ENCODE measurements at places on chromosomes 11 and 22.

GRCh38 chr22:40238425-40239344 is 61.0 kb downstream of the TNRC6B start:
- DNase-seq, result peak; percentile 59

GRCh38 chr11:59728913-59729312 is 15.3 kb upstream of the OR10V1 start:
- peak; percentile 18 for DNase-seq

DNA sequence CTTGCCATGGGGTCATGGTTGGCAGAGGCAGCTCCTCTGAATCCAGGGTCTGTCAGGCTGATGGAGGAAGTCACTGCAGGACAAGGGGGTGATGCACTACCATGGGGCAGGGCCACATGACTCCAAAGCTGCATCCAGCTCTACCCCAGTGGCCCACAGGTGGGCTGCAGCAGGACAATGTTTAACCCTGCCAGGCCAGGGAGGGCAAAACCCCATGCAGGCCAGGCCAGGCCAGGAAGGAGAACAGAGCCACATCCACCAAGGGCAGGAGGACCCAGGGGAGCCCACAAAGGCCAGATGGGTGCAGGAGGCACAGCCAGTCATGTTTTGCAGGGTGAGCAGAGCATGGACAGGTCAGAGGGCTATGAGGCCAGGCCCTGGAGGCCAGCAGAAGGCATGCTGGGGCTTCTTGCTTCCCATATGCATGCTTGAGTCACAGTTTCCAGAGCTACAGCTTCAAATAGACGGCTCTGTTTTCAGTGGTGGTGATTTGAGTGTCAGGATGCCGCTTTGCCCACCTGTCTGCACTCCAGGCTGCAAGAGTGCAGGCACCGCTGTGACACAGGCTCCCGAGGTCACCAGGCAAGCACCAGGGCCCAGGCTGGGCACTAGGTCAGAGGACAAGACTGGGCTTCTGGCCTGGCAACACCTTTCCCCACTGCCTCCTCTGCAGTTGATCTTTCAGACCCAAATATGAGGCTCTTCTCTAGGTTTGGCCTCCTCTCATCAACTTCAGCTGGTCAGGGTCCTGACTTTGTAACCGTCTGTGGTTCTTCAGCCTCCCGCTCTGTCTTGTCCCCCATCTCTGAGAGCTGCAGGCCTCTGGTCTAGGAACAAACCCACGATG is 22.9 kb downstream of the RSPH14 start:
- DNase-seq, result no peak

- no peak for DNase-seq
Measured at GRCh38 chr11:35675901-35676610, 13.5 kb downstream of the TRIM44 start.

DNA sequence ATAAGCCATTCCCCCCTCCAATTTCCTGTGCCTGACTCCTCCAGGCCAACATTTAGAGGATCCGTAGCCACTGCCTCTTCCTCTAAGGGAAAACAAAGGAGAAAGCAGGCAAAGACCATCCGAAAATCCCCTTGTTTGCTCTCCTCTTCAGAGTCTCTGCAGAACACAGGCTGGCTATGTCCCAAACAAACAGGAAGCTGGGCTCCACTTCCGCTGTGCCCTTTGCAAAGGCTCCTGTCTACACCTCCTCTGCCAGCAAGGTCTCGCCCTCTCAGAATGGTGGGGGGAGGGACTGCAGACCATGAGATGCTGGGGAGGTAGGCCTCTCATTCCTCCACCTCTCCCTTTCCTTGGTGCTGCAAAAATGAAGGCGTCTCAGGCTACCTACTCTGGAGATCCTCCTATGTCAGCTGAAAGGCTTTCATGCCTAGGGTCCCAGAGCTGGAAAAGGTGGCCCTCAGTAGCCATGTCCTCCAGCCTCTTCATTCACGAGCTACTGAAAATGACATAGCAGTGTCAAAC is 596.2 kb downstream of the BUD13 start:
- no peak for DNase-seq

DNA sequence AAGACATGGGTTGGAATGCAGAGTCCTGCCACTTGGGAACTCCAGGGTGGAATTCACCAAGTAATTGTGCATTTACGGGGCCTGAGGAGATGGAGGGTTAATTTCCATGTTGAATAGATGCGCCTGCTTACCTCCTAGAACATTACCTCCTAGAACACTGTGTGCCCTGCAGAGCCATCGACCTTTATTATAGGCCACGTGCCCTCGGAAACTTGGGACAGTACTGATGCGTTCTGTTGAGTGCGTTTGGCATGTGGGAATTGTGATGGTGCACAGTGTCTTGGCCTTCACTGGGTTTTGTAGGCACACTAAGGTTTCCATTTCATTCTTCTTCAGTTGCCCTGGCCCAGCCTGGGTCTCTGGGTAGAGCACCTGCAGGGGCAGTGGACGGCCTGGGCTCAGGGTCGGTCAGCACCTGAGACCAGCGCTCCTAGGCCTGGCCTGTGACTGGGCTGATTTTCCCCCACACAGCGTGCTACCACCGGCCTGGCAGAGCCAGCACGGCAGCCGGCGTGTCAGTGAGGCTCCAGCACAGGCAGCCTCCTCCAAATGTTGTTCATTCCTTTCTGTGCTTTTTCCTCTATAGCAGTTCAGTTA is 12.7 kb downstream of the TRMU start:
- DNase-seq, result no peak

- no peak for DNase-seq
Measured at GRCh38 chr11:60513496-60514460, 1.4 kb upstream of the MS4A13 start.

- DNase-seq, result no peak
Measured at GRCh38 chr11:27820249-27820648, 120.0 kb upstream of the BDNF start.

DNA sequence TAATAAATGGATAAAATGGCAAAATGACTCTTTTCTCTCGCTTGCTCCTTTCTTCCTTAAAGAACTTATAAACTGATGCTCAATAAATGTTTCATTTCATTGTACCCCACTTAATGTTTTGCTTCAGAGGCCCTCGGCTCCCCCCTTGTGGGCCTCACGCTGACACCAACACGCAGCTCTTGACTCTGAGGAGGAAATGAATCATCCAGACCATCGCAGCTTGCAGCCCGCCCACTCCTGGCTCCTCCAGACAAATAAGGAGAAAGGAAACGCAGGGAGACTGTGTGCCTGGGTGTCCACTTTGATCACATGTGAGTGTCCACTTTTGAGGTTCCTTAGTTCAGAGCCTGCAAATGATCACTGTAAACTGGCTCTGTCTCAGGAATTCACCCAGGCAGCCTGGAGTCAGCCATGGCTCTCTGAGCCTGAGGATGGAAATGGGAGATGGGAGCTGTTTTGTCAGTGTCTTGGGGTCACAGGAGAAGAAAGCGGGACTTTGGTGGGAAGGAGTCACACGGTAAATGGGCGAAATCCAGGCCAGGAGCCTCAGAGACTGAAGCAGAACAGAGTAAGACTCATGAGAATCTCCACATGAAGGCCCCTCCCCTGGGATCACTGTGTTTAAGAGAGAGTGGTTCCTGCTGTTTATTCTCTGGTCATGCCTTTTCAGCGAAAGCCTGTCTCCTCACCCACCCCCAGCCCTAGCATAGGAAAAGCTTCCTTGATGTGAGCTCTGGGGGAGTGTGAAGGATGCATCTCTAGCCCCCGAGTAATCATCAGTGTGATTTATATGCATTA is 96.5 kb downstream of the CWC15 start:
- DNase-seq, result peak; percentile 84

DNA sequence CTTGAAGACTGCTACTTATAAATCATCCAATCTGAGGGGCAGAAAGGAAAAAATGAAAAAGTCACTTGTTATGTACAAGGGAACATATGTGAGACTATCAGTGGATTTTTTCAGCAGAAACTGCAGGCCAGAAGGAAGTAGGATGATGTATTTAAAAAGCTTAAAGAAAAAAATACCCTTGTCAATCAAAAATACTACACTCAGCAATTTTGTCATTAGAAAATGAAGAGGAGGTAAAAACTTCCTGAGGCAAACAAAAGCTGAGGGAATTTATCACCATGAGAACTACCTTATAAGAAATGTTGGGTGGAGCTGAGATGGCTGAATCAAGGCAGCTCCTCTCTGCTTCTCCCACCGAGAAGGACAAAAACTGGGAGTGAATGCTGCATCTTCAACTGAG is 21.1 kb downstream of the MRGPRX2 start:
- DNase-seq, result no peak

DNA sequence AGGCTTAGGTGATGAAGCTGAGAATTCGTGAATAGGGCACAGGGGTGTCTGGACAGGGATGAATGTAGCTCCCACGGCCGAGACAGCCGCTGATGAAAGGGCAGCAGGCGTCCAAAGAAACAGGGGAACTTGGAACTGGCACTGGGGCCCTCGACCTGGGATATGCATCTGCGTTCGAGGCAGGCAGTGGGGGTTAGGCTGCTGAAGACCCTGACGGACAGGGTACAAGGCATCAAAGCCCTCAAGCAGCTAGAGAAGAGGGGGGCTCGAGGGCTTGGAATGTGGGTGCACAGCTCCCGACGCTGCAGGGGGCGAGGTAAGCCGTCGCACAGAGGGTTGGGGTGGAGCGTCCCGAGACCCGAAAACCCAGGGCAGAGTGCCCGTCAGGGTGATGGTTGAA is 6.9 kb upstream of the SYT8 start:
- DNase-seq, result no peak

DNA sequence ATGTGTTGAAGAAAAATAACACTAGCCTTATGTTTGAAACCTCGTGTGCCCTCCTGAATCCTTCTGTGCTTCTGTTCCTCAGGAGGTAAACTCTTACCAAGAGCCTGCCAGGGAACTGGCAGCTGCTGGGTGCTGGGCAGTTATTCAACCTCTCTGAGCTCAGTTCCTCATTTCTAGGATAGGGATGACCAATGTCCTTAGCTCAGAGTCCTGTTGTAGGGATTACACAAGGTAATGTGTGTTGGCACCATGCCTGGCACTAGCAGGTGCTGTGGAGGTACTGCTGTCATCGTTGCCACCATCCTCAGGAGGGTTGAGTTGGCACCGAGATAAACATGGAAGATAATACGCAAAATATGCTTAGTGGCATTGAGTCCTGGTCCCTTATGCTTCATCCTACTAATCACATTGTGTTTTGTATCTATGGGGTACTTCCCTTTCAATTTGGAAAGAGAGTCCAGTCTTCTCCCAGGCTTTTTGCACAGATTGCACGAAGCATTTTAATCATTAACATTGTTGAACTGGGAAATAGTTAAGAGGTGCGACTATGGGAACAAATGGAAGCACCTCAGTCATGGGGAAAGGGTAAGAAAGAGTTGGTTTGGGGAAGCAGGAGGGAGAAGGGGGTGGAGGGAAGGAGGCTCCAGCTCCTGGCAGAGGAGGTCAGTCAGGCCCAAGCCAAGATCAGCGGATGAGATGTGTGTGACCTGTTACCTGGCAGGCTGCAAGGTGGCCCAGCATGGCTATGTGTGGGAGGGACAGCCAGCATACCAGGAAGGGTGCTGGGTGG is 56.7 kb downstream of the CABIN1 start:
- no peak for DNase-seq

DNA sequence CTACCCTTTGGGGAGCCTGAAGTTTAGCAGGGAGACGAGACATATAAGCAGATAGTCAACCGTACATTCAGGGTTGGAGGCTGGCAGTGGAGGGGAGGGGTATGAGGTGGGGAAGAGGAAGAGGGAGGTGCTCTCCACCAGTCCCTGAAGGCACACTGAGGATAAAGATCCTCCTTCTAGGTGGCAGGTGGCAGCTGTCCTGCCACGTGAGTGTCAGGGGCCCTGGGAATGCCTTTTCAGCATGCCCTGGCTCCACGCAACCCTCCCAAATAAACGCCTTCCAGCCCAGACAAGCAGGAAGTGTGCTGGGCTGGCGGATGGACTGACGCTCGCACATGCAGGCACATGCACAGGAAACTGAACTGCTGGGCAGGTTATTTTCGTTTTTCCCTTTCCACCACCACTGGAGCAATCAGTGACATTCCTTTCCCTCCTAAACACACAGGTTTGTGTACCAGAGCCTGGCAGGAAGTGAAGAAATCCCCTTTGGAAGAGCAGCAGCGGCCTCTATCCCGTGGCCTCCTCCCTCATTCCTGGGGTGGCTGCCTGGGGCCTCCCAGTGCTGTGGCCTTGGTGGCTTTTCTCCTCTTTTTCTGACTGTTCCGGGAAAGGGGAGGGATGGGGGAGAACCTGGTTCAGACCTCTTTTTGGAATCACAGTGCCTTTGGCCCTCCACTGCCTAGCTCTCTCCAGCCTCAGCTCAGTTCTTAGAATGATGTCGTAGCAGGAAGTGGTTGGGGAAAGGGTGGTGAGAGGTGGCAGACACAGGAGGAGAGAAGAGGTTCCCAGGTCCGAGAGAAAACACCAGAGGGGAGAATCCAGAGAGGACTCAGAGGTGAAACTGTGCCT is 157.0 kb upstream of the TIMP3 start:
- peak; percentile 37 for DNase-seq

DNA sequence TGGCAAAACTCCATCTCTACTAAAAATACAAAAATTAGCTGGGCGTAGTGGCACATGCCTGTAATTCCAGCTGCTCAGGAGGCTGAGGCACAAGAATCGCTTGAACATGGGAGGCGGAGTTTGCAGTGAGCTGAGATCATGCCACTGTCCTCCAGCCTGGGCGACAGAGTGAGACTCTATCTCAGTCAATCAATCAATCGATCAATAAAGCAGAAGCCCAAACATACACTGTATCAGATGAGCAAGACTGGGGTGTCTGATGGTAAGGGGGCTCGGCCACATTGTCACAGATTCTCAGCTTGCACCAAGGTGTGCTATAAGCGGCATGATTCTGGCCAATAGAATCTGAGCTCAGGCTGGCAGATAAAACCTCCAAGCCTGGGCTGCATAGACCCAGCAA is 261.1 kb downstream of the BUD13 start:
- no peak for DNase-seq

GRCh38 chr11:64358536-64358906 is 441 bp upstream of the RPS6KA4 start:
- DNase-seq, result no peak

DNA sequence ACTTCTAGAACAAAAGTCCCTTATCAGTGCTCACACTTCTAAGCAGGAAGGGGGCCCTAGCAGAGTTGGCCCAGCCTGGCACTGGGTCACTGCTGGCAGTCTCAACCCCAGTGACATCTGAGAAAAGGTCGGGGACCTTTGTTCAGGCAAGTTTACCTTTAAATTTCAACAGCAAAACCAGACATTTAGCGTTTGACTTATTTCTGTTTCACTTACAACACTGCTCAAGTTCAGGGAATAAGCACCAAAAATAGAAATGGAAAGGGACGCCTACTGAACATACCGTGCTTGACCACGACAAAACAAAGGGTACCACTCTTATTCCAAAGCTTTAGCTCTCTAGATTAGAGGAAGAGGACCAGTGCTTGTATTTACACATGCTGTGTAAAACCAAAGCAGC is 26.2 kb downstream of the PITPNB start:
- no peak for DNase-seq

GRCh38 chr11:27028561-27028965 is 12.1 kb upstream of the BBOX1 start:
- no peak for DNase-seq

GRCh38 chr22:29298641-29299040 is 7.8 kb upstream of the GAS2L1 start:
- no peak for DNase-seq
